ENCODE measurements at places on chromosomes 5 and 9. TPM values are rescaled to one million over a fixed set of nuclear protein-coding genes. Genes with fewer than 3 reads are reported as not detected.

- DNase-seq = no peak
Observed at GRCh38 chr5:68502531-68502930, 287.0 kb downstream of the PIK3R1 start.

GRCh38 chr9:38026840-38027527, 42.0 kb downstream of the SHB start:
- no peak for DNase-seq

- no peak for DNase-seq
Observed at GRCh38 chr5:172758834-172759149, 12.2 kb downstream of the DUSP1 start.

DNA sequence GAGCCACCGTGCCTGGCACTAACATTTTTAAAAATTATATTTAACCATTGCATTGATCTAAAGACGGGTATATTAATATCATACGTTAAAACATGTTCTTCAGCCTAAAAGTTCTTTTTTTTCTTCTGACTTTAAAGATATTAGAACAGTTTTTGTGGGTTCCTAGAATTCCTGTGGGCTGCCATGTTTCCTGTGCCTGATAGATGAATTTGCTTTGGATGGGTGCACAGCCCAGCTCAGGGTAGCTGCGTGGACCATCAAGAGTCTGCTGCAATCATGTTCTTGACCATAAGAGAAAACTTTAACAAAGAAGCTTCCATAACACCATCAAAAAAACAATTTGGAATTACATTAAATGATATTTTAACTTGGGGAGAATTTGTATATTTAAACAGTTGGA, 2.4 kb upstream of the LAMC3 start:
- no peak for DNase-seq

SPINK4 gene
- total RNA-seq = 214 TPM

Measured in colonic mucosa (tissue), 4 donors.